KBM-7 (cell line): ENCODE measurements at places on chromosomes 6 and 20.

GRCh38 chr6:17501442-17501841 is 98.7 kb upstream of the FAM8A1 start:
- DNase-seq, result no peak

DNA sequence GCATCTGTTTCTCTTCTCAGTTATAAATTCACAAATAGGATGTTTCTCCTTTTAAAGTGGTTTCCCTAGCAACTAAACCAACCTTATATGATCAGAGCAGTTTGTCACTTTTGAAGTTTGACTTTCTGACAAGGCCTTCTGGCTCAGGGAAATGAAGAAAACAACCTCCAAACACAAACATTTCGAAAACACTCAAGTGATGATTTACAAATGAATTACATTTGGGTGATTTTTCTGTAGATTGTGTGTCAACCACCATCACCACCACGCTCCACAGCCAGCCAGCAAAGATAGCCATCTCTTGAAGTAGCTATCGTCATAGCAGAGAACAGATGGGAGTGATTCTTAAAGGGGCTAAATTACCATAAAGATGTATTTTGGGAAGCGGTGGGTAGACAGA is 16.5 kb upstream of the MLIP start:
- no peak for DNase-seq

DNA sequence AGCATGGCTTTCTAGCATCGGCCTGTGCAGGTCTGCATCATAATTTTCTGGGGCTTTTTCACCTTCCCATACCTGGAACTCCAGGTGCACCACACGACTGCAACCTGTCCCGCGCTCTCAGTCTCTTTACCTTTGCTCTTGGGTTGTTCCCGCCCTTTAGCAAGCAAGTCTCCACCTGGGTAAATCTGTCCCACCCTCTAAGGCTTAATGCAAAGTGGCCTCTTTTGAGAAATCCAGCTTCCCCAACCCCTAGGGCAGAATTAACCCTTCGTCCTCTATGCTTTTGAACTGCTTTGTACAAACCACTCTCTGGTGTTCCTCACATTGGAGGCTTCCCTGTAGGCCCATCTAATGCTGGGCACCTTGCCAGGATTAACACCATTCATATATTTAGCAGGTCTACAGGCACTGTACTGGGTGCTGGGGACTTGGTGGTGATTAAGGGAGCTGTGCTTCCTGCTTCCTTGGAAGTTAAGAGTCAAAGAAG is 2.8 kb downstream of the ITPR3 start:
- no peak for DNase-seq

- DNase-seq, result no peak
These were observed 184.0 kb downstream of the RPS12 start for GRCh38 chr6:132998418-132998817.

DNA sequence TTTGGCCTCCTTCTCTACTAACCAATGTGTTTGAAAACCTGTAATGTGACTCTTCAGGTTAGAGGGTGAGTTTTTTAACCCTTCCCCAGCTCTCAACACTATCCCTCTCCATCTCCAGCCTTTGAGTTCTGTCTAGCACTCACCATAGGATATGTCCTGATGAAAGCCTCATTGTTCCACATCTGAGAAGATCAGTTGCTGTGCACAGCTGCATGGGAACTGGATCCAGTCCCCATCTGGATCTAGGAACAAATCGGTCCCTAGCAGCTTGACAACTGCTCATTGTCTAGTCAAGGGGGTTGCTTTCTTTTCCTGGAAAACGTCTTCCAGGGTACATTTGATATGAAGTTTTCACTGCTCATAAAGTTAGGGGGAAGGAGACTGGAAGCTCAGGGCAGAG is 45.4 kb upstream of the AGPAT4 start:
- no peak for DNase-seq

- DNase-seq, result no peak
These were observed 7.7 kb downstream of the LRP11 start for GRCh38 chr6:149856256-149856994.

- no peak for DNase-seq
These were observed 247.0 kb upstream of the KCNQ5 start for GRCh38 chr6:72374857-72375256.

- DNase-seq, result no peak
These were observed 3.2 kb downstream of the RBM38 start for GRCh38 chr20:57394121-57395082.

DNA sequence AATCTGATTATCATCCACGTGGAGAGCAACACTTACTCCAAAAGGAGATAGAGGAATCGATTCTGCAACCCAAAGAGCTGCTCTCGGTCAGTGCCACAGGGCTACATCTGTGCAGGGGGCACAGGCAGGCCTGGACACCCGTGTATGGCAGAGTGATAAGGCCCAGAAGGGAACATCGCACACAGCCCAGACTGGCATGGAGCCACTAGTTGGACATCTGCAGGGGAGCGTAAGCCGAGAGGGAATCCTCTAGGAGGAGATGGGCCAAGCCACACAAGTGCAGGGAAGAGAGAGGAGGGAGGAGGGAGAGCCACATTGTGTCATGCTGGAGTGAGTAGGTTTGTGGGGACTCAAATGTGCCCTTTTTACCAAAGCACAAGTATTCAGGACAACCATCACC is 50.4 kb upstream of the ENTPD6 start:
- DNase-seq, result no peak

DNA sequence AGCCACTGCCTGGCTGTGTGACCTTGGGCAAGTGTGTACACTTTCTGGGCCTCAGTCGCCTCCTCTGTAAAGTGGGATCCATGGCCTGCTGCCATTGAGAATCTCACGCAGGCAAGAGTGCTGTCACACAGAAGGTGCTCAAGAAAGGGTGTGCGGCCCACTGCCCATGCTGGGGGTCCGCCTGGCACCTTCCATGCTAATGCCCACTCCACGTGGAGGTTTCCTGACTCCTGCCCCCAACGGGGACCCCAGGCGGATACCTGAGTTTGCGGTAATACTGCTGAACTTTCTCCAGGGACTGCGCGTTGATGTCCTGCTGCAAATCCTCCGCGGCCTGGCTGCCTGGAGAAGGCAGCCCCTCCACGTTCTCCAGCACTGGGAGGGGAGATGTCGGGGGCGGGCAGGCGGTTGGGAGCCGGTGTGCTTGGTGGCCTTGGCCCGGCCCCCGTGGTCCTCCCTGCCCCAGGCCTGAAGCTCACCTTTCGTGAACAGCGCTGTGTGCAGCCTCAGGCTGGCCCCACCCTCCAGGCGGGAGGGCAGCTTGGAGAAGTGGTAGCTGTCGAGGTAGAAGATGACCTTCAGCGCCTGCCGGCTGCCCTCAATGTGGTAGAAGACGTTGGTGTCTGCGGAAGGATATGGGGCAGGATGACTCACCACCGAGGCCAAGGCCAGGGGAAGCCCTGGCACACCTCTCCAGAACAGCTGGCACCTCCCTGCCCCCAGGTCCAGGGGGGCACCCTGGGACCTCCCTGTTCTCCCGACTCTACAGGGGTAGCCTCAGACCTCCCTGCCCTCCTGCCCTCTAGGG is 195.6 kb downstream of the PREX1 start:
- no peak for DNase-seq

- DNase-seq, result no peak
These were observed 19.4 kb downstream of the TINAG start for GRCh38 chr6:54327631-54328030.

- no peak for DNase-seq
These were observed 29.0 kb downstream of the RTN4IP1 start for GRCh38 chr6:106600329-106600728.

GRCh38 chr6:133114973-133115372 is 126.2 kb upstream of the EYA4 start:
- DNase-seq, result no peak
